NB4 (cell line): ENCODE measurements at places on chromosomes 3 and 15.

DNA sequence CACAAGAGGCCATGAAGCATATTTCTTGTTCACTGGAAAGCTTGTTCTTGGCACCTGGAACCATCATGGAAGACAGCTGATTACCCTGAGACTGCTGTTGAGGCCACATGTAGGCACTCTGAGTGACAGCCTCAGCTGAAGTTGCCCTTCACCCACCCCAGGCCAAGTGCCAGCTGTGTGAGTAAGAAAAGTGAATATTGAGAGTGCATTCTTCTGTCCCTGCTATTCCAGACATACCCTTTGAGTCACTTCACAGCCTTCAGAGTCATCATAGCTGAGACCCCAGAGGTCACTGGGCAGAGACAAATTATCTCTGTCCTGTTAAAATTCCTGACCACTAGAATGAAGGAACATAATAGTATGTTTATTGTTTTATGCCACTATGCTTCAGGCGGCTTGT, 79.6 kb downstream of the NFKBIZ start:
- DNase-seq: no peak

DNA sequence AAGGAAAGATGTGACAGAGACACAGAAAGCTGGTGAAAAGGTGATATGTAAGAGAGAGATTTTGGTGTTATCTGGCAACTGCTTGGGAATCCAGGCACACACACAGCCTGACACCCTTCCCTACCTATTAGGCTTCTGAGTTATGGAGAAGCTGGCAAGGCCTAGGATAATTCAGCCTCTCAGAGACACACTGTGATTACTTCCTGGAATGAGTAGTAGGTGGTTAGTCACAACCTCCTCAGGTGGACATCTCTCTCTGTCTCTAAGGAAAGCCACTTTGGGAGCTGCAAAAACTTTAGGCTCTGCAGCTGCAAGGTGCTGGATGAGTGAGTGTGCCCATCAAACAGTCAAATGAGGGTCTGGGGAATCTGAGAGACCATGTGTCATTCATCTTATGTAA, 201.9 kb downstream of the PDCD6IP start:
- DNase-seq: no peak

GRCh38 chr15:90519688-90520087, 10.0 kb upstream of the CRTC3 start:
- no peak for DNase-seq

- no peak for DNase-seq
These were observed at the start of gene ATP13A4 for GRCh38 chr3:193554811-193555210. Gene ATP13A4, minus strand, starts transcription at chr3:193554895. Its CDS starts 96 bp downstream, at chr3:193554799.

GRCh38 chr15:101479851-101480612, 9.5 kb downstream of the PCSK6 start:
- DNase-seq: no peak

GRCh38 chr15:43900996-43901395, 74.2 kb downstream of the WDR76 start:
- DNase-seq: no peak

GRCh38 chr3:133300102-133300501, 99.8 kb upstream of the BFSP2 start:
- DNase-seq: no peak

DNA sequence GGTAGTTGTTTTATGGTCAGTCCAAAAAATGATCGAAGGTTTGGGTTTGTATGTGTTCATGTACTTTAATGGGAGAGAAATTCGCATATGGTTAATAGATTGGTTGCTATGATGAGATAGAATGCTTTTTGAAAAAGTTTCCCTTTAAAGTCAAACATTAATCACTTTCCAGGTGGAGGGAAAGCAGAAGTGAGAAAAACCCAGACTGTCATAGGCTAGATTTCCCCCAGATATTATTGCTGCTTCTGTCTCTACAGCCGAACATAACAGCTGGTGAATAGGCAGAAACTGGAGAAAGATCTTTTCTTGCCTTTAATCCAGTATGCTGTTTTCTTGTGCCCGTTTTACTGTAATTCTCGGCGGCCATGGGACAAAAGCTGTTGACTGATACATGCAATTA, 287.6 kb downstream of the SOX2 start:
- DNase-seq: no peak

DNA sequence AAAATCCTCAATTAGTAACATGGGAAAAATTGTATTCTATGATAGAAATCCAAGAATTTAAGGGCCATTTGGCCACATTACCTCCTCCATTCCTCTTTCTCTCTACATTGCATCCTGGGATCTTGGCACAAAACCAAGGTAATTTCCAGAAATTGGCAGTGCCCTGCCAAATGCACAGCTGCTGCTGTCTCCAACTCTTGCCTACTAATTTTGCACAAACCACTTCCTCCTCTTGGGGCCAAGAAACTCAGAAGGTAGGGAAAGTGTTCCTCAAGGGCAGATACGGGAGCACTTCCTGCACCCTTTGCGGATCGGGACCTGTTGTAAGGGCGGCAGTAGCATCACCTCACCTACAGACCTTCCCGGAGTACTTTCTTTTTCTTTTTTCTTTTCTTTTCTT, 57.8 kb downstream of the MAP3K13 start:
- peak; percentile 4 for DNase-seq

- no peak for DNase-seq
These were observed 55.0 kb upstream of the EPHA3 start for GRCh38 chr3:89052386-89052785.

DNA sequence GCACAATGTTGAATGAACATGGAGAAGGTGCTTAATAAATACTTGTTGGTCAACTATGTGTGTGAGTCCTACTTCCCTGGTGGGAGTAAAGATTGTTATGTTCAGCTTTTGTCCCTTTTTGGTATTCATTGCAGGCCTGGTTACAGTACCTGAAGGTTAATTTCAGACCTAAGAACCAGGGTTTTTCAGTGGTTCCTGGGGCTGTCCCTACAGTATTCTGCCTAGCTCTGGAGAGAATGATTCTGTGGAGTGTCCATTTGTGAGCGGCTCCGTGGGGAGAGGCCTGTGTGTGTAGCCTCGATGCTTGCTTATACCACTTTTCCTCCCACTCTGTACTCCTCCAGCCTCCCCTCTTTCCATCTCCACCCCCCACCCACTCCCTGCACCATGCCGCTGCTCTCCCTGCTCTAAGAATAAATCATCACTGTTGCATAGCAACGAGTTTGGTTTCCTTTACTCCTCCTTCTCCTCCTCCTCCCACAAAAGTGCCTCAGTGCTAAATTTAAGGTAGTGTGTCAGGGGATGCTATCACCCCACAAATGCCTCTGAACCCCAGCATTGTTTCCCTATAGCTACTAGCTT, 150.6 kb upstream of the ROPN1 start:
- no peak for DNase-seq

- DNase-seq: no peak
These were observed 64.2 kb downstream of the ISG20 start for GRCh38 chr15:88702983-88703382.

DNA sequence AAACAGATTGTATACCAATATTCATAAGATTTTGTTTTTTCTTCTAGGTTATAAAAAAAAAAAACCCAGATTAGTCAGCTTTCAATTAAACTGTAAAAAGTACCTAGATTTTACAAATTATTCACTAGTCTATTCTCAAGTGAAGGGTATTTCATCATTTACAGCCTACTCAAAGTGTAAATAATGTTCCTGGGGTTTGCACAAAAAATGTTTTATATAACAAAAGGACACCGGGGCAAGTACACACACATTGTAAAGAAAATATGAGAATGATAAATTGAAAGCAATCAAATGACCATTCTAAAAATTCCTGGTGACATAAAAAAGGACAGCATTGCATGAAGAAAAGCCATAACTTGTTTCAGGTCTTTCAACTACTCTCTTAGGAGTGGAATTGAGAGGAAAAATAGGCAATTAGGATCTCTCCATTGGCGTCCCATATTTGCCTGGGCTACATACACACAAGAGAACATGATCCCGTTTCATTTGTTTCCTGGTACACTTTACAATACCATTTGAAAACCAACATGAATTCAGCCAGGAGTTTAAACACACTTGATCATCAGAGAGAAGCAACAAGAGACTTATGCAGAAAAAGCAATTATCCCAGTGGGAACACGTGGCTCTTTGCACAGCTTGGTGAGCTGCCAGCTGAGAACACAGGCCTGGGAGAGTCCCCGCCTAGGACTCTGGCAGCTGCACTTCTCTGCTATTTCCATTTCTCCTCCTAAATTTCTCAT, 1039.2 kb downstream of the ROBO1 start:
- DNase-seq: no peak

DNA sequence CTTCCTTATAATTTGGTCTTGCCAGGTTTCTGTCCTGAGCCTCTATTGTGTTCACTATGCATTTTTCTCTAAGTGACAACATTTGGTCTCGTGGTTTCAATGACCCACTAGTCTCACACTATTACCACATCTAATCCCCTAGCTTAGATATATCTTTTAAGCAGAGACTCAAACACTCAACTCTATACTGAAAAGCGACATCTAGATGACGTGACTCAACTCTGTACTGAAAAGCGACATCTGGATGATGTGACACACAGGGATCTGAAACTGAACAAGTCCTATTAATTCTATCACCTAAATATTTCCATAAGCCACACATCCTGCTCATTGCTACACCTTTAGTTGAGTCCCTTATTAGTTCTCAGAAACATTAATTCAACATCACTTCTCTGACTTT, 141.7 kb upstream of the MBNL1 start:
- peak; percentile 15 for DNase-seq

- peak; percentile 28 for DNase-seq
These were observed 57.2 kb downstream of the NIPA2 start for GRCh38 chr15:22895465-22896190.

- no peak for DNase-seq
These were observed 181.3 kb upstream of the WNT5A start for GRCh38 chr3:55668359-55668758.

DNA sequence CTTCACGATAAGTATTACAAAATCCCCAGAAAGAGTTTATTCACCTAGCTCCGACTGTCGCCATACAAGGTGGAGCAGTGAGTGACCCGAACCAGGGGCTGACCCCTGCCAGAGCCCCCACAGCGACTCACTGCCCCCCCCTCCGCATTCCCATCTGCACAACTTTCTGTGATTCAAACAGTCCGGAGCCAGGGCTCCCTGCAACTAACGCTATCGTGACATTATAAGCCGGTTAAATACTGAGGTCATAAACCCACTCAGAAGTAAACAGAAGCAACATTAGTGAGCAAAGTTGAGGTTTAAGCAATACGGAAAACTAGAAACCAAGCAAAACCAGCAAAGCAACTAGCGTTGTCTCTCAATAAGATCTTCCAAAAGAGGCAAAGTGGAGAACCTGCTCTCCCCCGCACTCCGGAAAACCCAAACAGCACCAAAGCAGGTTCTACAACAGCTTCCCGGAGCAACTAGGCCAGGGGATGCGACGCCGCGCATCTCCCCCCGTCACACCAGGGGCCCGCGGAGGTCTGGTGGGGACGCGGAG, 642 bp downstream of the SCAP start:
- no peak for DNase-seq

GRCh38 chr3:168186293-168186983, 90.7 kb upstream of the GOLIM4 start:
- DNase-seq: no peak

GRCh38 chr3:19825193-19825592, 108.8 kb downstream of the EFHB start:
- DNase-seq: no peak

DNA sequence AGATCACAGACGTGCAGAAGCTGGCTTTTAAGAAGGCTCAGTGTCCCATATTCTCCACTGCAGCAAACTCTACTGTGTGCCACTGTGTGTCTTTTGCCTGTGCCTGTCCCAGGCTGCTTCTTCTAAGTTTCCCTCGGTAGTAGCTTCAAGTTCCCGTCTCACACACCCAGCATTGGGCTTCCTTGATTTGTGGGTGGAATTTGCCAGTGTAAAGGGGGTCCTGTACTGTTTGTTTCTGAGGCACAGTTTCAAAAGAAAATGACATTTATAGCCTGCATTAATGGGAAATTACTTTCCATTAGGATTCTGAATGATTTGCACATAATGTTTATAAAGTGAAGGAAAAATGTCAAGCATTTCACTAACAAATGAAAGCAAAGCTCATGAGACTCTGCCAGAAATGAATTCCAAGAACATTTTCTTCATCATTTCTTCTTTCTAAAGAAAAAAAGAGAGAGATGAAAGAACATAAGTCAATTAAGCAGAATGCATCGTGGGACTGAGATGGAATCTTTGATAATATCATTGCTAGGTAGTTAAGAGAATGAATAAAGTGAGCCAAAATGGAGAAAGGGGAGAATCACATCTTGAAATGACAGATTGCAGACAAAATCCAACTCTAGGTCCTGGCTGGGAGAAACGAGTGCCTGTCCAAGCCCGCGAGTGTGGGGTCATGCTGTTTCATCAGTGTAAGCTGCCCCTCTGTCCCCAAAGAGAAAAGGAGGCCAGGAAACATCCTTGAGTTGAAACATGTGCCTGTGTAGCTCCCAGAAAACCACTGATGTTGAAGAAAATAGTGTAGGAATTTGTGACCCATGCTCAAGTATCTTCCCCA, 48.6 kb upstream of the ADAMTSL3 start:
- DNase-seq: no peak

DNA sequence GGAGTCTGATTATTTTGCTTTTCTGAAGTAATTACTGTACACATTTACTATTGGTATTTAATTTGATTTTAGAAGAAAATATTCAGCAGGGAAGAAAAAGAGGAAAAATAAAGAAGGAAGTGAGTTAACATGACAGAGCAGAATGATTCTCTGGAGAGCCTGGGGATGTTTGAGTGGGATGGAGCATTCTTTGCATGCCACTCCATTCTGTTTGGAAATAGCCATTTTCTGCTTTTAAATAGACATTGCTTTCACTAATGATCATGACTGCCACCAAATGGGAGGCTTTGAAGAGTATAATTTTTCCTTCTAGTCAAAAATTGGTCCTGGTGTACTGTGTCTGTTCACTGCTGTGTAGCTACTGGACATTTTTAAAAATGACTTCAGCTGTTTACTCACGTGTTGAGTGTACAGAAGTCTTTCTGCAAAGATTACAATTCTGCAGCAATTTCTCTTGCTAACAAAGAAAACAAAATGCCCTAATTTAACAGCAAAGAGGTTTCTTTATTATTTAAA, 196.1 kb downstream of the RYR3 start:
- no peak for DNase-seq

DNA sequence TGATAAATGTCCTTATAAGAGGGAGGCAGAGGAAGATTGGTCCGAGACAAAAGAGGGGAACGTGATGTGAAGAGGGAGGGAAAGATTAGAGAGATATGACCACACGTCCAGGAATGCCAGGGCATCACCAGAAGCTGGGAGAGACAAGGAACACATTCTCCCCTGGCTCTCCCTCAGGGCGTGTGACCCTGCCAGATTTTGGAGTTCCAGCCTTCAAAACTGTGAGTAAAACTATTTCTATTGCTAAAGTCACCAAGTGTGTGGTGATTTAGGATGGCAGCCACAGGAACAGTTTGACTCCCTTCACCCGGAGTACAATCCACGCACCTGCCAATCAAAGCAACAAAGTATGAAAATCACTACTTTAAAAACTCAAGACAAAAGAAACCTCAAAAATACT, 32.1 kb upstream of the TJP1 start:
- DNase-seq: no peak

GRCh38 chr15:59993950-59994401, 10.1 kb upstream of the FOXB1 start:
- peak; percentile 39 for DNase-seq

GRCh38 chr15:69540622-69541021, 88.0 kb downstream of the RPLP1 start:
- no peak for DNase-seq

- DNase-seq: no peak
These were observed 31.0 kb upstream of the KLF13 start for GRCh38 chr15:31295658-31296057.

GRCh38 chr15:46622851-46623250, 988.0 kb downstream of the SQOR start:
- DNase-seq: no peak

- no peak for DNase-seq
These were observed 66.1 kb upstream of the NR2F2 start for GRCh38 chr15:96264351-96264798.
